ENCODE measurements at places on chromosomes 3 and 15. TPM values are rescaled to one million over a fixed set of nuclear protein-coding genes. Genes with fewer than 3 reads are reported as not detected.

BRPF1 gene
- total RNA-seq: 23.3 TPM

GOLGA6B gene
- not detected for total RNA-seq

SLCO3A1 gene
- total RNA-seq: 5.6 TPM

CKMT1A gene
- 0.33 TPM for total RNA-seq

ZNF106 gene
- total RNA-seq: 62.7 TPM

ZBTB38 gene
- 21.3 TPM for total RNA-seq

LRIG1 gene
- total RNA-seq: 19.1 TPM

KBTBD12 gene
- total RNA-seq: not detected

ATP13A4 gene
- total RNA-seq: 1.1 TPM

ATP8B4 gene
- 5.1 TPM for total RNA-seq

KLHL40 gene
- not detected for total RNA-seq

GATA2 gene
- total RNA-seq: 0.05 TPM

RAD51 gene
- total RNA-seq: 75.3 TPM

CAMK2N2 gene
- 0.18 TPM for total RNA-seq

HHLA2 gene
- 0.27 TPM for total RNA-seq

PRRT3 gene
- 8.1 TPM for total RNA-seq

GOLGA8T gene
- not detected for total RNA-seq

FEM1B gene
- total RNA-seq: 50.0 TPM

CDHR4 gene
- total RNA-seq: not detected

SEMA6D gene
- total RNA-seq: not detected

SECISBP2L gene
- total RNA-seq: 22.4 TPM

GXYLT2 gene
- not detected for total RNA-seq

IL16 gene
- total RNA-seq: 117 TPM

UROC1 gene
- total RNA-seq: not detected

HYAL2 gene
- 5.1 TPM for total RNA-seq

SORD gene
- 17.7 TPM for total RNA-seq

ZPLD1 gene
- total RNA-seq: not detected

GOLGA8J gene
- total RNA-seq: not detected

FSTL1 gene
- 0.83 TPM for total RNA-seq

KLF15 gene
- 0.32 TPM for total RNA-seq

ADGRG7 gene
- not detected for total RNA-seq

GPR27 gene
- 1.2 TPM for total RNA-seq

IDH3A gene
- 129 TPM for total RNA-seq

UBAP1L gene
- total RNA-seq: 2.7 TPM

DUOX1 gene
- total RNA-seq: 0.07 TPM
